Activated gamma-delta T cell treated with Interleukin-2 at 50 U/mL for 16 hours (primary cell): ENCODE measurements at places on chromosomes 12 and 14.

- DNase-seq = no peak
Observed at GRCh38 chr12:57626111-57626920, 6.7 kb downstream of the B4GALNT1 start.

- DNase-seq = no peak
Observed at GRCh38 chr12:107327651-107328182, 234.4 kb upstream of the CRY1 start.

DNA sequence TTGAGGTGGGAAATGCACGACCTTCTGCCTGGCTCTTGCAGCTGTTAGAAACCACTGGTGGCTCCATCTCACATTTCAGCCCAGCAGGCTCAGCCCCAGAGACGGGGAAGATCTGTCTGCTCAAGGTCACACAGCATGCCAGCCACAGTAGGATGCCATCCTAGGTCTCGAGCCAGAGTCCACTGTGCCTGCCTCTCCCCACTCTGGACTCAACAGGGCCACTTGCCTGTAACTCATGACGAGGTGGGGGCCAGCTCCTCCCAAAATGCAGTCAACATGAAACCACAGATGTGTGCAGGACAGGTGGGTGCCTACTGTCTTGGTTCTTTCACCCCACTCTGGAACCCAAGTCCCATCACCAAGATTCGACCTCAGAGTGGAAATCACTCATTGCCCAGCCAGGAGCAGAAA lies 23.2 kb downstream of the BCL11B start:
- DNase-seq = no peak

GRCh38 chr12:75842090-75842489 lies 189.5 kb downstream of the PHLDA1 start:
- no peak for DNase-seq

DNA sequence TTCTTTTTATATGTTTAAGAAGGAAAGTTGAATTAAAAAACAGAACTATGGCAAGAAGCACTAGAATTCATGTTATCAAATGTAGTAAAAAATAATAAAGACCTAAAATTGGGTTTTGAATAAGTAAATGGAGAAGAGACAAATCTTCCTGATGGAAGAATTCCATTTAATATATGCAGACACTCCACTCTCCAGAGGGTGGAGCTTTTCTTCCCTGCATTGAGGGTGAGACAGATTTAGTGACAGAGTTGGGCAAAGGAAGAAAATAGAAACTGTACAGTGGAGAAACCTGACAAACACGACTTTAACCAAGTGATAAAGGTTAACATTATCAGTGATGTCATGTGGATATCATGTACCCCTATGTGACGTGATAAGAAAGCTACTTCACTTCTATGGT lies 217.6 kb downstream of the PRKD1 start:
- no peak for DNase-seq

GRCh38 chr12:94150240-94151121 lies 2.1 kb downstream of the PLXNC1 start:
- DNase-seq = peak; percentile 38

GRCh38 chr14:75273272-75274049 lies 5.2 kb upstream of the FOS start:
- DNase-seq = no peak

DNA sequence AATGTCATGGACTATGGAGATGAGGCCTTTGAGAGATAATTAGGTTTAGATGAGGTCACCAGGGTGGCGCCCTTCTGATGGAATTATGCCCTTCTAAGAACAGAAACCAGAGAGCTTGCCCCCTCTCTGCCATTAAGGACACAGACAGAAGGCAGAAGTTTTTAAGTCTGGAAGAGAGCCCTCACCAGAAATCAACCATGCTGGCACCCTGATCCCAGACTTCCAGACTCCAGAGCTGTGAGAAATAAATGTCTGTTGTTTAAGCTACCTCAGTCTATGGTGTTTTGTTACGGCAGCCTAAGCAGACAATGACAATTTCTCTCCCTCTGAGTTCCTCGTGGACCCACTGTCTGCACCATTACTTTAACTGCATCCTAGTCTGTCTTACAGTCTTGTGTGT lies 382.0 kb downstream of the GXYLT1 start:
- DNase-seq = no peak

DNA sequence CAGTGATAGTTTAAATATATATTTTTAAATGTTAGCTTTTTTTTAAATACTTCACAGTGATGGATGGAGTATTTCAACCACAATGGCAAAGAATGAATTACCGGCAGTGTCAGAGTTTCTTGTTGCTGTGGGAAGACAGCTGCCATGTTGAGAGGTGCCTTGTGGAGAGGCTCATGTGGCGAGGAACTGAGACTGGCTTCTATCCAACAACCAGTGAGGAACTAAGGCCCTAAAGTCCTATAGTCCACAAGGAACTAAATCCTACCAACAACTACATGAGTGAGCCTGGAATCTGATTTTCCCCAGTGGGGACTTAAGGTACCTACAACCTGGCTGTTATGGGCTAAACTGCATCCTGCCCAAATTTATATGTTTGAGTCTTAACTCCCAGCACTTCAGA lies 220.2 kb upstream of the PLEKHG7 start:
- DNase-seq = no peak

DNA sequence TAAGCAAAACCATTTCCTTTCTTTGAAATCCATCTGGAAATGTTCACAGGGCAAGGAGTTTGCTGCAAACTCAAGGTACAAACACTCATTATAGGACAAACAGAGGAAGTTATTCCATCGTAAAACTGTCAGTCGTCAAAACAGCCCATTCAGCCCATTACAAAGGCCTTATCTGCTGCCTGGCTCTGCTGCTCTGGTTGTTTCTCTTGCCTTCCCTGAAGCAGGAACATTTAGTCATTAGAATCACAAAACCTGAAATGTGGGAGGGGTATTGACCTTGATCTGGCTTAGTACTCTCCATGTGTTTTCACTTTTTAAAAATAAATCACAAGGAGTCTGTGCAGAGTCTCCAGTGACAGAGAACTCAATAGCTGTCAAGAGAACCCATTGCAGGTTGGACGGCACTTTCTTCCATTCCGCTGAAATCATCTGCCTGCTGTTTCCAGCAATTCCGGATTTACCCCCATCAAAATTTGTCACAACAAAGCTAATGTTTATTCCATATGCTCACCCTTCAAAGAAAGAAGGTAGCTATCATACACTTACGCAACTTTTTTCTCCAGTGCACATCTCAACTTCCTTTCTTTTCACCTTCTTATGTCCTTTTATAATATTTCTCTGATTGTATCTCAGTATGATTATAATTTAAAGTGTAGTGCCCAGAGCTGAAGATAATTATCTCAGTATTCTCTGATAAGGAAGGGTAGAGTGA lies 24.6 kb upstream of the ITPR2 start:
- no peak for DNase-seq

DNA sequence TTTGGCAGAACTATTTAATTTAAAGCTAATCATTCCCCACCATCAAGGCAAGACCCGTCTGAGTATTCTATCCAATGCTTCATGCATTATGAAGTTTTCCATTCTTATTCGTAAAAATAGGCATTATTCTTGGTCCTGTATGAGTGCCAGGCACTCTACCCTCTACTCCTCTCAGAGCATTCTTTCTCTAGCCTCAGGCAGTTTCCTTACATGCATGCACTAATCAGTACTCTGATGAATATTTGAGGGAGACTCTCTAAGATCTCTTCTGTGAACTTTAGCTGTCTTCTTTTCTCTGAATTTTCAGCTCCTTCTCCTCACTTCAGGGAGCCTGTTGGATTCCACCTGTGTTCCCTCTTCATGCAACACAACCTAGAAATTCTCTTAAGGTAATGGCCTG lies 334.7 kb downstream of the RAD51B start:
- no peak for DNase-seq

- DNase-seq = no peak
Observed at GRCh38 chr12:122724641-122725243, 5.9 kb downstream of the HCAR1 start.

- DNase-seq = no peak
Observed at GRCh38 chr12:51809193-51809592, 39.3 kb downstream of the FIGNL2 start.

GRCh38 chr14:103141117-103141796 lies 18.0 kb downstream of the TNFAIP2 start:
- DNase-seq = no peak

GRCh38 chr14:101234244-101234937 lies 326.9 kb upstream of the DIO3 start:
- DNase-seq = no peak

GRCh38 chr12:17192721-17193120 lies 586.8 kb upstream of the LMO3 start:
- DNase-seq = no peak

DNA sequence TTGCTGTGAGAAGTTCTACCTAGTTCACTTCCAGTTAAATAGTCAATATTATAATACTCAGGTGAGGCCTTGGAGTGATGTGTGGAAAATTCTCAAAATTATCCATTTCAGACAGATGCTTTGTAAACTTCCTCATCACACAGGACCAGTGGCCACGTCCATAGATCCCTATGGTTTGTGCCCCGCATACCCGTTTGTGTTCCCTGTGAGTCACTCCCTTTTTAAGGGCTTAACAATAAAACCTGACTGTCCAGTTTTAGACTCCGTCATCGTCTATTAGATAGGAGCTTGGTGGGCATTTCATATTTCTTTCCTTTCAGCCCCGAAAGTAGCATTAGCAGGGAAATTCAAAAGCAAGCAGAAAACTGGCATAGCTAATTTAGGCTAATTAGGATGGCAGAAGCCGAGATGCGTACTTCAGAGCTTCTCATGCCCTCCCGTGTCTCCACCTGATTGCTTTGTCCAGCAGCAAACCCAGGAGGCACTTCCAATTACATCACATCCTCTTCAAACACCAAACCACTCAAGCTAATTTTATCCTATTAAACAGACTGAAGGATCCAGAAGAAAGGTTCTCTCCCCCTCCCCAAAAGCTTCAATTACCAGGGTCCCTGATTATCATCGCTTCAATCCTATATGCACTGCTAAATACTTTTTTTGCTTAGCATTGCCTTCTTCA lies 186.6 kb upstream of the OTX2 start:
- no peak for DNase-seq

GRCh38 chr12:15590180-15590826 lies 198.9 kb downstream of the EPS8 start:
- DNase-seq = peak; percentile 35

- DNase-seq = no peak
Observed at GRCh38 chr12:67364228-67364627, 95.1 kb downstream of the CAND1 start.

GRCh38 chr14:46490238-46490685 lies 161.3 kb downstream of the RPL10L start:
- no peak for DNase-seq

GRCh38 chr14:95163666-95164065 lies 6.3 kb upstream of the DICER1 start:
- no peak for DNase-seq

GRCh38 chr14:100306998-100307765 lies 938 bp upstream of the SLC25A29 start:
- no peak for DNase-seq

GRCh38 chr14:69358966-69359365 lies 39.1 kb downstream of the ERH start:
- DNase-seq = no peak
